Brain pericyte (primary cell): ENCODE measurements at places on chromosomes 7 and 10.

GRCh38 chr7:8261711-8262695 is at the start of gene ICA1:
Gene ICA1 (minus strand): TSS chr7:8262167. CDS start chr7:8235926, 26,241 bp downstream.
- DNase-seq, result no peak

DNA sequence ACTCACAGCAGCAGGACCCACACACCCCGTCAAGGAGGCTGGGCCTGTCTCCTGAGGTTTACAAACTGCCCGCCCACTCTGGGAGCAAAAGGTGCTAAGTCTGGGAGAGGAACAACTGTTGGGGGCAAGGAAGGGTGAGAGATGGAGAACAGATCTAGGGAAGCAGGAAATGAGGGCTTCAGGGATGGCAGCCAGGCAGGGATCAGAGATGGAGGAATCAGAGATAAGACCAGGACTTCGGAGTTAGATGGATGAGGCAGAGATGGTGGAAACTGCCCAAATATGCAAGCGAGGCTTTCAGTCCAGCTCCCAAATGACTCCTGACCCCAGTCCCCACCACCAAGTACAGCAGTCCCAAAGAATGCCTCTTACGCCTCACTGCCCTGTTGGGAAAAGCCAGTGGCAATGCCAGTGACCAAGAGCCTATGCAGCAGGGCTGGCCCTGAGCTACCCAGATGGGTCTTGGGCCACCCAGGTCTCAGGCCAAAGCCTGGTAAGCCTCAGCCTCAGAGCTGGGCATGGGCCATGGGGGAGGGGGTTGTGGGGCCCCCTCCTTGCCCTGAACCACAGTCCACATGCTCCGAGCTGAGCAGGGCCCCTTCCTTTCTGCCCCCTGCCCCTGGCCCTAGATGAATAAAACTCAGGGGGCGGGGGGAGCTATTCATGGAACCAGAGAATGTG is 39.5 kb upstream of the SLF2 start:
- no peak for DNase-seq

DNA sequence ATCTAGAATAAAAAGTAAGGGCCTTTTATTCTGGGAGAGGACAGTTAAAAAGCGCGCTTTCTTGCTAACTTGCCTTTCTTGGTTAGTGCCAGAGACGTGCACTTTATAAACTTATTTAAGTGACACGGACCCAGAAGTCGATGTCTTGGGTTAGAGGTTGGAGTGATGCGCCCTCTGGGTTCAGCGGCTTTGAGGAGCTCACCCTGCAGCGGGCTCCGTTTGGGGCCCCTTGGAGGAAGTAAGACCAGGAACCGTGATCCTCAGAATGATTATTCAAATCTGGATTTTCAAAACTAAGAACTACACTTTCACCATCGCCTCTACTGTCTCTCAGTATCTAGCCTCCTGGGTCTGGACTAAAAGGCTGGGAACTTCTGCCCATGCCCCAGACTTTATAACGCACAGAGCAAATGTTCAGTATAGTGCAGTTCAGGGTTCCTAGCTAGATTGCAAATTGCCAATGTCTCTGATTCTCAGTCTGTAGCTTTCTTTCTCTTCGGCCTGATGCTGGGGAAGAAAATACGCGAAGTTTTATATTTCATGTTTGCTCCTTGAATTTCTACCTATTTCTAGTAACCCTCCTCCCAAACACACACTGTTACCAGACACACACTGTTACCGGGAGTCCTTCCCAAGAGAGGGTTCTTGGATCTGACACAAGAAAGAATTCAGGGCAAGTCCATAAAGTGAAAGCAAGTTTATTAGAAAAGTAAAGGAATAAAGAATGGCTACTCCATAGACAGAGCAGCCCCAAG is 18.6 kb upstream of the SMO start:
- no peak for DNase-seq

DNA sequence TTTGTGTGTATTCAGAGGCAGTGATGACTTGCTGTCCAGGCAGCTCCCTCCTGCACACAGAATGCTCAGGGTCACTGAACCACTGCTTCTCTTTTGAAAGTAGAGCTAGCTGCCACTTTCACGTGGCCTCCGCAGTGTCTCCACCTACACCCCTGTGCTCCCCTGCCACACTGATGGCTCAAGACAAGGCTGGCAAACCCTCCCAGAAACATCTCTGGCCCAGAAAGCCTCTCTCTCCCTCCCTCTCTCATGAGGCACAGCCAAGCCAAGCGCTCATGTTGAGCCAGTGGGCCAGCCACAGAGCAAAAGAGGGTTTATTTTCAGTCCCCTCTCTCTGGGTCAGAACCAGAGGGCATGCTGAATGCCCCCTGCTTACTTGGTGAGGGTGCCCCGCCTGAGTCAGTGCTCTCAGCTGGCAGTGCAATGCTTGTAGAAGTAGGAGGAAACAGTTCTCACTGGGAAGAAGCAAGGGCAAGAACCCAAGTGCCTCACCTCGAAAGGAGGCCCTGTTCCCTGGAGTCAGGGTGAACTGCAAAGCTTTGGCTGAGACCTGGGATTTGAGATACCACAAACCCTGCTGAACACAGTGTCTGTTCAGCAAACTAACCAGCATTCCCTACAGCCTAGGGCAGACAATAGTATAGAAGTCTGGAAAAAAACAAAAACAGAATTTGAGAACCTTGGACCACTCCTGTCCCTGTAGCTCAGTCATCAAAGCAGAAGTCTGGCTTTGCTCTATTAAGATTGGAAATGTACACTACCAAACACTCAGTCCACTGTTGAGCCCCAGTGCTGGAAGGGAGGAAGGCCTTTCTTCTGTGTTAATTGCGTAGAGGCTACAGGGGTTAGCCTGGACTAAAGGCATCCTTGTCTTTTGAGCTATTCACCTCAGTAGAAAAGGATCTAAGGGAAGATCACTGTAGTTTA is 15.8 kb downstream of the SCD start:
- no peak for DNase-seq

GRCh38 chr10:29849126-29849833 is 210.1 kb downstream of the JCAD start:
- peak; percentile 64 for DNase-seq

DNA sequence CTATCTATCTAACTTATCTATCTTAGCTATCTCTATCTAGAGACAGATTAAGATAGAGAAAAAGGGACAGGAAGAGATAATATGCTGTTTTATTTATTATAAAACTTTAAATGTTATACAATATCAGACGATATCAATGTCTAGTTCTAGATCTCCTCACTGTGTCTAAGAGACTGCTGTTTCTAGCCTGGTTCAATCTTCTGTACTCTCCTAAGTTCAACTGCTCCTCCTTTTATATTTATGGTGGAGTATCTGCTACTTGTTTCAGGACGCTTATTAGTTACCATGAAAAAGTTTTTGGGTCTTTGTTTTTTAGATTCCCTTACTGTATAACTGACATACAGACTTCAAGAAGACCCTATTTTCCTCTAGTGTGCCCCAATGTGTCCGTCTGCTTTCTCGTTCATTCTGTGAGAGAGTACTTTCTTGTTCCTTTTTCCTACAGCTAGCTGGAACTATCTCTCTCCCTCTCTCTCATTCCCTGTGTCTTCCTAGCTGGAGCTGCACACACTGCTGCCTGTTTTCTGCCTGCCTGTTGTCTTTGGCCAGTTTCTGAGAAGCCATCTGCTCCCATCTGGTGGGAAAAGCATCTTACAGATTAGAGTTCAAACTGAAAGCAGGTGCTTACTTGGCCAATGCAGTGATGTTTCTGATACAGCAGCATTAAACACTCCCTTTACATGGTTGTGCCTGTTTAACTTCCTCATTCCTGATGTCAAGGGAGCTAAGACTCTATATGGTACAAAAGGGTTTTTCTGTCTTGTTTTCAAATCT is 49.4 kb upstream of the ARL4A start:
- no peak for DNase-seq

- no peak for DNase-seq
Observed at GRCh38 chr7:69259445-69259844, 338.8 kb upstream of the AUTS2 start.

DNA sequence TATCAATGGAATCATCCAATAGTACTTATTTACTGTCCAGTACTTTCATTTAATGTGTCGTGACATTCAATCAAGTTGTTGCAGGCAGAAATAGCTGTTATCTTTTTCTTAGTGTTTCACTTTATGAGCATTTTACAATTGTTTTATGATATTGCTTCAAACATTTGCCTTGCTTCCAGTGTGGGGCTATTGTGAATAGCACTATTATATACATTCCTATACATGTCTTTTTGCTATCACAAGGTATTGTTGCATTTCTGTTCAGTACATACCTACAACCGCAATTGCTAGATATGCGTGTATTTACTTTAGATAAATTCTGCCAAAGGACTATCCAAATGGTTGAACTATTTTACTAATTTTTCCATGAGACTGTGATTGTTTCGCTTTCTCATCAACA is 34.9 kb downstream of the CYP2C8 start:
- DNase-seq, result no peak

- DNase-seq, result no peak
Observed at GRCh38 chr10:10658172-10658785, 359.4 kb upstream of the CELF2 start.
